A172 (cell line): ENCODE measurements at places on chromosomes 13 and 19. TPM values are rescaled to one million over a fixed set of nuclear protein-coding genes. Genes with fewer than 3 reads are reported as not detected.

GRCh38 chr13:96532804-96533203, 442.9 kb downstream of the HS6ST3 start:
- DNase-seq, result no peak

GRCh38 chr19:51166846-51167490, 24.9 kb downstream of the SIGLEC7 start:
- no peak for DNase-seq

- DNase-seq, result peak; percentile 7
Measured at GRCh38 chr13:66069570-66069969, 1160.6 kb downstream of the PCDH9 start.

DNA sequence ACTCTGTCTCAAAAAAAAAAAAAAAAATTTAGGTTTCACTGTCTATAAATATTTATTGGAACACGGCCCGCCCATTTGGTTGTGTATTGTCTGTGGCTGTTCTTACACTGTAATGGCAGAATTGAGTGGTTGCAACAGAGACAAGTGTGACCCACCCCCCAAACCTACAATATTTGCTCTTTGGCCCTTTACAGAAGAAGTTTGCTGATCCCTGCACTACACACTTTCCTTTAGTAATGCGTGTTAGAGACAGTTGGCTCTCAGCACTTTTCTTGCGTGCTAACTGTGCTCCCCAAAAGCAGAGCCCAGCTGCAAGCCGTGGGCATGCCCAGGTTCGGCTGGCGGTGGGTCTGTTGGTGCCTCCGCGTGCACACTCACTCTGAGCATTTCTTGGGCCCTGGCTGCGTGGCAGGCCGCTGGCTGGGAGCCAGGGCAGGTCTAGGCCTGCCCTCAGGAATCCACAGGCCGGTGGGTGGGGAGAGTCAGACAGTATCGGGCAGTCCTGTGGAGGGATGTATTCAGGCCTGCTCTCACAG, 72.6 kb downstream of the SIPA1L3 start:
- DNase-seq, result no peak

DNA sequence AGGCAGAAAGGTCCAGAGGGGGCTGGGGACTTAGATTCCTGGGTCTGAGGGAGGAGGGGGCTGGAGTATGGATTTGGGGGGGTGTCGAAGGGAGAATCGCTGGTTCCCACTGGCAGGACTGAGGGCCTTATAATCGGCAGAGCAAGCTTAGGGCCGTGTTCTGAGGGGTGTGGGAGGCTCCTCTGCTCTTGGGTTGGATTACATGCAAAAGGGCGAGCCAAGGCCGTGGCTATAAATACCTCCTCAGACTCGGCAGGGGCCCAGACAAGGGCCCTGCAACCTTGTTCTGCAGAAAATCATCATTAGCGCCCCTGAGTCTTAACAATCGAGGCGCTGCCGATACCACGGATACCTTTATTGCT, 707 bp upstream of the MAMSTR start:
- no peak for DNase-seq

GRCh38 chr13:40082639-40083038, 427.2 kb downstream of the COG6 start:
- DNase-seq, result no peak

DNA sequence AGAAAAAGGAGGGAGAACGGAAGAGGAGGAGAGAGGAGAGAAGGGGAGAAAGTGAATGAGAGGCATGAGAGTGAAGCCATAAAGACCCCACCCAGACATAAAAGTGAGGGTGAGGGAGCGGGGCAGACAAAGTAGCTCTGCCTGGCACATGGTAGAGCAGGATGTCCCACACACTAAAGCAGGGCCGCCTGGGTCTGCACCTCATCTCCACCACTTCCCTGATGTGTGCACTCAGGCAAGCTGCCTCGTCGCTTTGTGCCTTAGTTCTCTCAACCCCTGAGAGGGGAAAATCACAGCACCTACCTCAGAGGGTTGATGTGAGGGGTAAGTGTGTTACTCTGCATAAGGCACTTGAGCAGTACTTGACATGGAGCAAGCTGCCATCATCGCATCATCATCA, 488.1 kb downstream of the COG6 start:
- no peak for DNase-seq

- no peak for DNase-seq
Measured at GRCh38 chr19:58395979-58396627, 647 bp downstream of the RNF225 start.

- DNase-seq, result no peak
Measured at GRCh38 chr13:67303661-67304333, 73.7 kb upstream of the PCDH9 start.

- DNase-seq, result no peak
Measured at GRCh38 chr13:30523211-30523610, 57.5 kb upstream of the HMGB1 start.

The IZUMO1 gene
- not detected in 2 replicates for total RNA-seq

The EBI3 gene
- 6.4 and 8.1 TPM in 2 replicates for total RNA-seq

The HSH2D gene
- not detected in 2 replicates for total RNA-seq

The ZIC5 gene
- total RNA-seq, result 1.5 and 2.4 TPM in 2 replicates
